ENCODE measurements at places on chromosomes 7 and 10.

- DNase-seq, result peak; percentile 97
- no peak within 1 kb of the TSS for H3K27ac ChIP-seq
- peak within 1 kb of the TSS; percentile 97 for H3K4me3 ChIP-seq
- peaks cover 21% of the 10 kb centered on the region for H3K36me3 ChIP-seq
- no peaks in the 10 kb centered on the region for H3K27me3 ChIP-seq
Measured at GRCh38 chr7:87345166-87345927, at the start of gene CROT. TSS of gene CROT (plus strand) at chr7:87345664. CDS start at chr7:87349069, 3,405 bp downstream.

- no peak overlapping the region for H3K4me3 ChIP-seq
- H3K36me3 ChIP-seq, result no peaks in the 10 kb centered on the region
- H3K27me3 ChIP-seq, result no peaks in the 10 kb centered on the region
Measured at GRCh38 chr10:47160261-47160908, 139.6 kb upstream of the GDF10 start.

DNA sequence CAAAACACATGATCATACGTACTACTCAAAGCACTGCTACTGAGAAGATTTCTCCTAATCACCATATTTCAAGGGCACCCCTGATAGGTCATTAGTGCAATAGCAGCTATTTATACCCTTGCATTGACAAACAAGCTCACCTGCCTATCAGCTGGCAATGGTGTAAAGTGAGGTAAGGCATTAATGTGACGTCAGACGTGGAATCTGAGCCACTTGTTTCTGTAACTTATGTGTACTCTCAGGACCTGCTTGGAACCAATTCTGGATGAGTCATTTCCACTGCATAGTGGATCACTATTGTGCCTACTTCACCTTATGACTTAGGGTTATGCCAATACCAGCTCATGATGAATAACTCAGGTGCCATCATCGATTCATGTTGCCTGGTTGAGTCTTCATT is 628.5 kb upstream of the CELF2 start:
- H3K4me1 ChIP-seq, result no peaks in the 10 kb centered on the region
- no peaks in the 10 kb centered on the region for H3K36me3 ChIP-seq
- H3K27ac ChIP-seq, result no peak overlapping the region

DNA sequence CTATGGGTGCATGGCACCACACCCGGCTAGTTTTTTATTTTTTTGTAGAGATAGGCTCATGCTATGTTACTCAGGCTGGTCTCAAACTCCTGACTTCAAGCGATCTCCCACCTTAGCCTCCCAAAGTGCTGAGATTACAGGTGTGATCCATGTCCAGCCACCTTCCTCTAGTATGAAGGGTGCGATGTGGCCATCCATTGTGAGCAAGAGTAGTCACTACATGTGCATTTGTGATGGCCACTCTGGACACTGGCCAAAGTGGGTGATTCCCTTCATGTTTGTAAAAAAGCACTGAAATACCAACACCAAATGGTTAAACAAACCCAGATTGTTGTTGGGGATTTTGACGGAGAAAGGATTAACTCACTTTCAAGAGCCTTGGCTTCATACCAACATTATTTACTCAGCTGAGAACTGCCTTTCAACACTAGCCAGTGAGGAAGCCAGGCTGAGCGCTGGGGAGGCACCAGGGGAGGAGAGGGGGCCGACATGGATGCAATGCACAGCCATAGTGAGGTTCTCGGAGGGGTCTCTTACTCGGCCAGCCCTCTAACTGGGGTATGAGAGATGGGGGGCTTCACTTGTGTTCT is 198.1 kb upstream of the LYZL2 start:
- peaks cover 4% of the 10 kb centered on the region for H3K27me3 ChIP-seq
- peaks cover 2% of the 10 kb centered on the region for H3K4me1 ChIP-seq
- no peak for DNase-seq
- H3K4me3 ChIP-seq, result no peak overlapping the region
- H3K36me3 ChIP-seq, result no peaks in the 10 kb centered on the region

DNA sequence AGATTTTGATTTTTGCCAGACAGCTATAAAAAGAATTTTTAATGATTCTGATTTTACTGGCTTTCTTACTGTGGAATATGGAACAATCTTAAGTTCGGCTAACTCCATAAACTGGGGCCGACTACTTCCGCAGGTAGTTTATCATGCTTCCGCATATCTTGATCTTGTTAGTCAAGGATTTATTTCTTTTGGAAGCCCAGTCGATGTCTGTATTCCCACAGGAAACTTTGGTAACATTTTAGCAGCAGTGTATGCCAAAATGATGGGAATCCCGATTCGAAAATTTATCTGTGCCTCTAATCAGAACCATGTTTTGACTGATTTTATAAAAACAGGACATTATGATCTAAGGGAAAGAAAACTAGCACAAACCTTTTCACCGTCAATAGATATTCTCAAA is 8.1 kb downstream of the THNSL1 start:
- no peaks in the 10 kb centered on the region for H3K36me3 ChIP-seq
- no peaks in the 10 kb centered on the region for H3K27me3 ChIP-seq
- no peak overlapping the region for H3K4me3 ChIP-seq
- no peaks in the 10 kb centered on the region for H3K4me1 ChIP-seq

GRCh38 chr10:88157981-88158465 is 294.6 kb downstream of the PTEN start:
- no peak for DNase-seq
- 0 out of 2 replicates have a peak, but pooled peaks cover 4% of the 10 kb centered on the region for H3K36me3 ChIP-seq
- H3K4me1 ChIP-seq, result no peaks in the 10 kb centered on the region
- no peak overlapping the region for H3K4me3 ChIP-seq

DNA sequence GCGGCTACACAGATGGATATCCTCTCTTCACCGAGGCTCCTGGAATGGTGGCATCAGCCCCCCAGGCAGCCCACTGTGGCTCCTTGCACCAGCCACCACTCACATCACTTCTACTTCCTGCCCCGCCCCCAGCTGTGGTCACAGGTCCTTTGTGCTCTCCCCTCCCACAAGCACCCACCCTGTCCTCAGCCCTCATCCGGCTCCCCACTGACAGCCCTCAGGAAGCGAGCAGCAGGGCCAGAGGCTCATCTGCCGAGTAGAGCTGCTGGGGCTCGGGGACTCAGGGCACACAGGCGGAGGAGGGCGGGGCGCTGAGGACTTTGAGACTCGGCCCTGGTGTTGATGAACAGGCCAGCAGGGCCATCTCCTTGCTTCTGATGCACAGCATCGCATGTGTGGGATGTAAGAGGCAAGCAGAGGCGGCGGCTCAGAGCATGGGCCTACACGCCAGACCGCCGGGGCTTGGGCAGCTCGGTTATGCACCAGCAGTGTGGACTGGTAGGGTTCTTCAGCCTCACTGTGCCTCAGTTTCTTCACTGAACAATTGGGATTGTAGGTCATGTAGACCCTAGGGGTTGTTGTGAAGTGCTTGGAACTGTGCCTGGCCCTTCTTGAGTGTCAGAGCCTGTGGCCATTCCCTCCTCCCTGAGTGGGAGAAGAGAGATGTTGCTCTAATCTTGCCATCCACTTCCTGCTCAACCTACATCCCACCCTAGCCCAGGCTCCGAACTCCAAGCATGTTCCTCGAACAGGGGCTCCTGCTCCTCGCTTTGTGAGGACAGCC is at the start of gene PRF1:
TSS of gene PRF1 (minus strand) at position 77 of the 784 bp plus-strand sequence. CDS start 1,839 bp downstream, outside the sequence.
- no peaks in the 10 kb centered on the region for H3K4me1 ChIP-seq
- no peaks in the 10 kb centered on the region for H3K36me3 ChIP-seq
- no peak for DNase-seq
